ENCODE measurements at places on chromosomes 7 and 10.

DNA sequence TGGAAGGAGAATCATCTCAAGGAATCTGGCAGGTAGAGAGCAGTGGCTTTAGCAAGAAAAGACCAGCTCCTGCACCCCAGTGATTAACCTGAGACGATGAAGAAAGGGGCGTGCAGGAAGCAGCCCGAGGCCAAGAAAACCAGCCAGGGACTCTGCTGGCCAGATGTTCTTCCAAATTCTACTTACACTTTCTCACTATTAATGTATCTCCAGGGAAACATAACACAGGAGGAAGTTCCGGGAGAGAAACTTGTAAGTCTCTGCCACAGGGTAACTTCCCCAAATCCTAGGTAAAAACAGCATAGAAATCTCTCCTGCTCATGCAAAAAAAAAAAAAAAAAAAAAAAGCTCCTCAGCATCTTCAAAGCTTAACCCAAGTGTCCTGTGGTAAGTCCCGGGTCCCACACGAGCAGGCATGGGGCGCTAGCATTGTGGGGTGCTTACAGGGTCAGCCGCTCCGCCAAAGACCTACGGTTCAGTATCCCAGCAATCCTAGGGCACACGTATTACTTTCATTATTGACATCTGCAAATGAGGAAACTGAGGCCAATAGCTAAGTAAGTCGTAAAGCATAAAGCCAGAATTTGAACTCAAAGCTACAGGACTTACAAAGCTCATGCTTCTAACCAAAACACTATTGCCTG lies 97.2 kb upstream of the GNA12 start:
- DNase-seq: no peak

DNA sequence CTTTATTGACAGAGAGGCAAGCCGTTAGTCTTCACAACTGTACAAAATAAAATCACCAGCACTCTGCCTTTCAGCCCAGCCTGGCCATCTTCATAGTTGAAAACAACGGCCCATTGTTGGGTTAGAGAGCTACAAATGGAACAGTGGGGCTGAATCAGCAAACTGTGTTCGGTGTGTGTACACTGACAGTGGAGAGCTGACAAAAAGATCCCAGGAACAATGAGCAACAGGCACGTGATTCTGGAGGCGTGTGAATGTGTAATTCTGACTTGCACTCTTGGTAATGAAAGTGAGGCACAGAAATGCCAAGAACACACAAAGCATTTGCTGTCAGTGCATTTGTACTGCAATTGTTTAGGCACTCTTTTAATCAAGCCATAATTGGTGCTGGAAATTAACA lies 303.7 kb downstream of the WDR11 start:
- DNase-seq: no peak

DNA sequence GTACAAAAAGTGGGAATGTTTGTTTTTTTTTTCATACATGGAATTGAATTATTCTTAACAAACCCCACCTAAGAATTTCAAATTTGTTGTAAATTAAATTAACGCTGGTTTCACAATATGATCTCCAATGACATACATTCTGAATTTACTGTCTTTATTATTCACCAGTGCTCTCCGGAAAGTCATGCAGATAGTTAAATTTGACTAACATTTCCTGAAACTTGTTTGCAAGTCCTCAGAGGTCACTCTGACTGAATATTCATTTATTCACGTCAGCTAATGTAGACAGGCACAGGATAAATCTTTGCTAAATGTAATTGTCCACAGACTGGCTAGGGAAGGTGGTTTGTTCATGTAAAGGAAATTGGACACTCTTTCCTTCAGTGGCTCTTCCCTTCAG lies 730.4 kb downstream of the PHTF2 start:
- DNase-seq: no peak

DNA sequence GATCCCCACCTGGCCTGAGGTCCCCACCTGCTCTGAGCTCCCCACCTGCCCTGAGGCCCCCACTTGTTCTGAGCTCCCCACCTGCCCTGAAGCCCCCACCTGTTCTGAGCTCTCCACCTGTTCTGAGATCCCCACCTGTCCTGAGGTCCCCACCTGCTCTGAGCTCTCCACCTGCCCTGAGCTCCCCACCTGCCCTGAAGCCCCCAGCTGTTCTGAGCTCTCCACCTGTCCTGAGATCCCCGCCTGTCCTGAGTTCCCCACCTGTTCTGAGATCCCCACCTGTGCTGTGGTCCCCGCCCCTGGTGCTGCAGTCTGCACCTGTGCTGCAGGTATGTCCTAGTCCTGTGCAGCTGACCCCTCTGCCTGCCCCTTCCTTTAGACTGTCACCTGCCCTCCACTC lies 561.6 kb downstream of the TCERG1L start:
- no peak for DNase-seq

DNA sequence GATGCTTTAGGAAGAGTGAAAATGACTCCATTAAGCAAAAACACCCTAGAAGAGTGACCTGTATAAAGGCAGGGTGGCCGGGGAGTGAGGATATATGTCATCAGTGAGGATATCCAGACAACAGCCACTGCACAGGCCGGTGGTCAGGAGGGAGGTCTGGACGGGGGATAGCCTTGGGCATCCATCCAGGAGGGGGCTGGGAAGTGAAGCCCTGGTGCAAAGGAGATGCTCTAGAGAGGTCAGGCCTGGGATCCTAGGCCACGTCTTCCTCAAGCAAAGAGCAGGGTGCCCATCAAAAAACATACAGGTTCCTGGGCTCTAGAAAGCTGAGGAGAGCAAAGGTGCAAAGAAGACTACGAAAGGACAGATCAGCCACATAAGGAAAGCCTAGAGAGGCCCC lies 25.6 kb downstream of the FAM171A1 start:
- no peak for DNase-seq

DNA sequence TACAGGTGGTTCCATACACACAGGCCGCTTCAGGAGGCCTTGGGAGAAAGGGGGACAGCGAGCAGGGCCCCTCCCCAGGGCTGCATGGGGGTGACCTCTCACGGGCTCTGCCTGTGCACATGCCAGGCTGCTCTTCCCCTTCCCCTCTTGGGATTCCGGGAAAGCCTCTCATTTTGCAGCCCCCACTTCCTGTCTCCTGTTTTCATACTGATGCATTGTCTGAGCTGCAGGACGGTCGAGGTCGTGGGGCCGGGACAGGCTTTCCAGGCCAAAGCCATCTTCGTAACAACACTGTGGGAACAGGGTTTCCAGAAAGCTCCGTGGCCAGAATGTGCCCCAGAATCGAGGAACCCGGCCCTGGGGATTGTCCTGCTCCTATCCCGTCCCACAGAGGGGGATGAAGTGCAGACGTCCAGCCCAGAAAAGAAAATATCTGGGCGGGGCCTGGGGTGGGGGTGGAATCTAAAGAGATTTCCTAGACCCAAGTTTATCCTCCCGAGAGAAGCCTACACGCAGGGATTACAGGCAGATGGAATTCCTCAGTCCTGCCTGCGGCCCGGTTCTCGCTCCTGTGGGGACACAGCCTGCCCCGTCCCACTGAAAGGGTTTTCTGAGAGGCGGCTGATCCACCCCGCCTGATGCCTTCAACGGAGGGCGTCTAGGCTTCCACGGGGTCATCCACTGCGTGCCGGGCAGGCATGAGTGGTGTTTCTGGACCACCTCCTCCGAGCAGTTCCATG lies 29.5 kb upstream of the DNAAF5 start:
- DNase-seq: no peak

- no peak for DNase-seq
Measured at GRCh38 chr10:43479275-43479674, 42.4 kb downstream of the ZNF487 start.

DNA sequence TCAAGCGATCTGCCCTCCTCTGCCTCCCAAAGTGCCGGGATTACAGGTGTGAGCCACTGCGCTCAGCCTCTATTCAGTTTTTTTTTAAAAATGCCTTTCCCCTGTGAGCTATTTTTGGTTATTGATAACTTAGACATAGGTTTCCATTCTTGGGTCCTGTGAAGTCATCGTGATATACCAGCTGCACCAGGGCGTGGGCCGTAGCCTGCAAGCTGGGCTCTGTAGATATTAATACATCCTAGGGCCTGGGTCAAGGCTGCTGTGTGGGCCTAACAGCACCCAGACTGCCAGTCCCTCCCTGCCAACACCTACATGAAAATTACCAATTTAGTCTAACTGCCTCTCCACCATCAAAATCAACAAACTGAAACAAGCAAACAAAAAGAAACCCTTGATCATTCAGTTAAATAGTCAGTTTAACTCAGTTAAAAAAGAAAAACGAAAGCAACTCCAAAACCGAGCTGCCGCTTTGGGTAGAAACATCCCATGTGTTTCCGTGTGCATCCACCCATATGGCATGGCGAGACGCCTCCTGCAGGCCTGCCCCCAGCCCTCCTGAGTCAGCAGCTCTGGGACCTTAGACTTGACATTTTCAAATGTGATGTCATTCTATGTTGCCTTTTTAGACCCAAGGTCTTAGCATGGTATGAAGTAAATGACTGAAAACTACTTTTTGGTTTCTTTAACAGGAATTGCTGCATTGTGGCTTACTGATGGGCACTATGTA lies 330.2 kb downstream of the GLRX3 start:
- no peak for DNase-seq

DNA sequence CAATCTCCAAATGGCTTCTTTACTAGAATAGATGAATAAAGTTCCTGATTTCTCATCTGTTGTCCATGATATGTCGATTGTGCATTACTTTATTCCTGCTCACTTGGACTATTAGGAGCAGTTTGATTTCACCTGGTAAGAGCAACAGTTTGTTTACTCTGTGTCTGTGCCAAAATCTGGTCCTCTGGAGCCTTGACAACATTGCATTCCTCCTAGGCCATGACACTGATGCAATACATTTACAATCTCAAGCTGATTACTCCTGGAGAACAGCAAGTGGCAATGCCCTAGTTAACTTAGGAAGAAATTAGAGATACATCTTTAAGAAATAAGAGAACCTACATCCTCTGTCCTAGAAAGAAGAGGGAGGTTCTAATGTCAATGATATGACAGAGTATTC lies 71.8 kb downstream of the SGCE start:
- no peak for DNase-seq

- no peak for DNase-seq
Measured at GRCh38 chr7:28536259-28536658, 123.9 kb downstream of the CREB5 start.

Measured in stimulated activated naive CD4-positive, alpha-beta T cell (primary cell).